Pancreas (tissue), 10 donors: ENCODE measurements at places on chromosomes 4 and X.

GRCh38 chr4:159035570-159035969 lies 67.3 kb upstream of the RAPGEF2 start:
- no peaks in the 10 kb centered on the region for H3K4me1 ChIP-seq
- H3K4me3 ChIP-seq, result no peak overlapping the region
- H3K27ac ChIP-seq, result no peak overlapping the region
- H3K36me3 ChIP-seq, result no peaks in the 10 kb centered on the region

GRCh38 chrX:13697455-13697854 lies 8.5 kb downstream of the RAB9A start:
- no peak overlapping the region for H3K4me3 ChIP-seq
- H3K27me3 ChIP-seq, result no peaks in the 10 kb centered on the region
- H3K36me3 ChIP-seq, result no peaks in the 10 kb centered on the region
- DNase-seq, result no peak
- H3K27ac ChIP-seq, result no peak overlapping the region

DNA sequence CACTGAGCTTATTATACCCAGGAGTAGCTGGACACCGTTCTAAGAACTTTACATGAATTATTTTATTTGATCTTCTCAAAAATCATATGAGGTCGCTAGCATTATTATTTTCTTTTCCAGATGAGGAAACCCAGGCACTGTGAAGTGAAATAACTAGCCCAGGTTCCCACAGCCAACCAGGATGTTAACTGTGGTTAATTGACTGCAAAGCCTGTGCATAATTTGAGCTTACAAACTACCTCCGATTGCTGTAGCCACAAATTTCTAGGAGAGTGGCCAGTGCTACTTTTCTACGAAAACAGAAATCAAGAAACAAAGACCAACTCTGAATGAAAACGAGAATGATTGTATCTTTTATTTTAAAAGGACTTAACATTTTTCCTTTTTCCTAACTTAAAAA lies 27.2 kb downstream of the SPRY1 start:
- DNase-seq, result no peak
- H3K4me1 ChIP-seq, result peaks cover 6% of the 10 kb centered on the region
- no peaks in the 10 kb centered on the region for H3K36me3 ChIP-seq
- no peak overlapping the region for H3K27ac ChIP-seq
- no peaks in the 10 kb centered on the region for H3K27me3 ChIP-seq

DNA sequence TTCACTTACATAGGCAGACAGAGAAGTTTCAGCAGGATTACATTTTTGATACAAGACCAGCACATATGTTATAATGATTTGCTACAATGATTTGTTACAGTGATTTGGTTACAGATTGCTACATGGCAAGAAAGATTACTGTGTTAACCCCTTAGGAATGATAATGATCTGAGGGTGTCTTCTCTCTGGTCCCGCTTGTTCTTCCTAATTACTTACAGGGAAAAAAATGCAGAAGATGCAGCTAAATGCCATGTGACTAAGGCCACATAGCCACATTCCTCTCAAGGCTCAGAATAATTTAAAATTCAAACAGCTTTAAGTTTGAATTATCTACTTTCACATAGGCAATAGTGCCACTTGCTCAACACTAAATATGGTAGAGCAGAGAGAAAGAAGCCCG lies 9.7 kb upstream of the LAP3 start:
- H3K4me1 ChIP-seq, result no peaks in the 10 kb centered on the region
- H3K4me3 ChIP-seq, result no peak overlapping the region
- no peak for DNase-seq
- H3K27ac ChIP-seq, result no peak overlapping the region
- no peaks in the 10 kb centered on the region for H3K36me3 ChIP-seq

DNA sequence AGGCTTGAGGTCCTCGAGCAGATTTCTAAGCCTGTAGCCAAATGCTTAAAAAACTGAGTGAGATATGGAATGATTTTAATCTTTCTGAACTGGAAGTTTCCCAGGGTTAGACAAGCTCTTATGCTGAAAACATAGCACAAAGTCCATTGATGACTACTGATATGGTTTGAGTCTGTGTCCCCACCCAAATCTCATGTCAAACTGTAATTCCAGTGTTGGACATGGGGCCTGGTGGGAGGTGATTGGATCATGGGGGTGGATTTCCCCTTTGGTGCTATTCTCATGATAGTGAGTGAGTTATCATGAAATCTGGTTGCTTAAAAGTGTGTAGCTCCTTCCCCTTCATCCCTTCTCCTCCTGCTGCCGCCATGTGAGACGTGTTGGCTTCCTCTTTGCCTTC lies 454.9 kb downstream of the SPRY1 start:
- H3K27me3 ChIP-seq, result no peaks in the 10 kb centered on the region
- no peaks in the 10 kb centered on the region for H3K36me3 ChIP-seq
- no peaks in the 10 kb centered on the region for H3K4me1 ChIP-seq
- H3K4me3 ChIP-seq, result no peak overlapping the region
- no peak for DNase-seq

- no peaks in the 10 kb centered on the region for H3K4me1 ChIP-seq
- no peaks in the 10 kb centered on the region for H3K36me3 ChIP-seq
- H3K27me3 ChIP-seq, result no peaks in the 10 kb centered on the region
- H3K4me3 ChIP-seq, result no peak overlapping the region
Observed at GRCh38 chr4:155738548-155738947, 20.3 kb upstream of the GUCY1B1 start.

DNA sequence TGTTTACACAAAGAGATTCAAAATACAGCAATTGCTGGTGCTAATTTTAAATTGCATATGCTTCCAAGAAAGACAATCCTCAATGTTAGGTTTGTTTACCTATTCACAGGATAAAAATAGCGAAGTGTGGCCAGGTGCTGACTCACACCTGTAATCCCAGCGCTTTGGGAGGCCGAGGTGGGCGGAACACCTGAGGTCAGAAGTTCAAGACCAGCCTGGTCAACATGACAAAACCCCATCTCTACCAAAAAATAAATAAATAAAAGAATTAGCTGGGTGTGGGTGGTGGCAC lies 77.7 kb downstream of the OPHN1 start:
- no peaks in the 10 kb centered on the region for H3K36me3 ChIP-seq
- no peak overlapping the region for H3K4me3 ChIP-seq
- H3K27ac ChIP-seq, result peak overlapping the region; percentile 17
- no peaks in the 10 kb centered on the region for H3K27me3 ChIP-seq
- H3K4me1 ChIP-seq, result no peaks in the 10 kb centered on the region

DNA sequence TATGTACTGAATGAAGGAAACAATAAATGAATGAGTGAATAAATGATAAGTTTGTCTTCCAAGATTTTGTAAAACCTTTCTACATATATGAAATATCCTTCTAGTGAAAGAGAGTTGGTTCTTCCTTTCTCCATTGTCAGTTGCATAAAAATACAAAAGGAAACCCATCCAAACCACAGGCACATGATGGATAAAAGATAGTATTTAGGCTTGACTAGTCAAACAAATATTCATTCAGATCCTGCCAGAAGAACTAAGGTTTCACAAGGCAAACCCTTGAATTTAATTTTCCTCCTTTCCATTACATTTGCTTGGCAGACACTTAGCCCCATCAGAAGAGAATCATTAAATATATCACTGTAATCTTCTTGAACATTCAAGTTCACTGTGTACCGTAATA lies 208.4 kb downstream of the COL25A1 start:
- no peaks in the 10 kb centered on the region for H3K27me3 ChIP-seq
- DNase-seq, result no peak
- H3K27ac ChIP-seq, result no peak overlapping the region
- H3K36me3 ChIP-seq, result no peaks in the 10 kb centered on the region
- H3K4me3 ChIP-seq, result no peak overlapping the region
